ENCODE measurements at places on chromosomes 1 and 21.

DNA sequence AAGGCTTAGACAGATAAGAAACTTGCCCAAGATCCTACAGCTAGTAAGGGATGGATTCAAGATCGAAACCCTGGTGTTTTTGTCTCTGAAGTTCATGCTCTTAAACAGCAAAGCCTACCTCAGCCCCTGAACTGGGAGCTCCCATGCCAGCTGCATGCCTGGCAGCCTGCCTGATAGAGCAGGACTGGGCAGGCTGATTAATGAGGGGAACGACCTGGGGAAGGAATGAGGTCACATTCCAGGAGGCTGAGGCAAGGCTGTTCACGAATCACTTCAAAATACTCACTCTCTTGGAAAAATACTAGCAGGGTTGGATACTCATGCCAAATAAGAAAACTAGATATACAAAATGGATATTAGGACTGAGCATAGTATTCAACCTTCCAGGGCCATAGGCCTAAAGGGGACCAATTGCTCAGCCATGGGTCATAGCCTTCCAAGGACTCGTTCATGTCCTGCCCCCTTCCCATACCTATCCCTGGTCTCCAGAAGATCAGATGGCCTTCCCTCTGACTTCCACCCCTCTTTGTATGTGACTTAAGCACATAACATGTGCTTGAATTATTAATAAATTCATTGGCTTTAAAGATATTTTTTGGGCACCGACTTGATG is 15.6 kb upstream of the TACSTD2 start:
- peak; percentile 89 for DNase-seq

GRCh38 chr1:60133000-60133673 is 59.6 kb upstream of the C1orf87 start:
- peak; percentile 97 for DNase-seq

- peak; percentile 93 for DNase-seq
Measured at GRCh38 chr1:232477728-232478127, 152.2 kb downstream of the SIPA1L2 start.

- DNase-seq = no peak
Measured at GRCh38 chr1:106406114-106406513, 650.4 kb upstream of the PRMT6 start.

- DNase-seq = no peak
Measured at GRCh38 chr1:40079774-40080400, 17.2 kb downstream of the PPT1 start.

DNA sequence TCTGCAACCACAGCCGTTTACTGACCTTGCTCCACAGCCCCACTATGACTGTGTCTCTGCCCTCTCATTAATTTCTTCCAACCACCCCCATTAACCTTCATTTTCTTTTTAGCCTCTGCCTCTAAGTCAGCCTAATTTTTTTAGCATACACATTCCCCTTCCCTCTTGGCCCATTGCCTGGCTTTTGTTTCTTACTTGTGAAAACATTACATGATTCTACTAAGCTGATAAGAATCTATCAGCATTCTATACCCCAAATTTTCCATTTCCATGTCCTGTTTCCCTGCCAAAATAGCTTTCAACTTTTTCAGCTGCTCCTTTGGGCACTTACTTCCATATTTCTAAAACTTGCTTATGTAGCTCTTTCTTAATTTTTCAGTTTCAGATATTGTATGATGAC is 79.8 kb downstream of the PCP4 start:
- no peak for DNase-seq

DNA sequence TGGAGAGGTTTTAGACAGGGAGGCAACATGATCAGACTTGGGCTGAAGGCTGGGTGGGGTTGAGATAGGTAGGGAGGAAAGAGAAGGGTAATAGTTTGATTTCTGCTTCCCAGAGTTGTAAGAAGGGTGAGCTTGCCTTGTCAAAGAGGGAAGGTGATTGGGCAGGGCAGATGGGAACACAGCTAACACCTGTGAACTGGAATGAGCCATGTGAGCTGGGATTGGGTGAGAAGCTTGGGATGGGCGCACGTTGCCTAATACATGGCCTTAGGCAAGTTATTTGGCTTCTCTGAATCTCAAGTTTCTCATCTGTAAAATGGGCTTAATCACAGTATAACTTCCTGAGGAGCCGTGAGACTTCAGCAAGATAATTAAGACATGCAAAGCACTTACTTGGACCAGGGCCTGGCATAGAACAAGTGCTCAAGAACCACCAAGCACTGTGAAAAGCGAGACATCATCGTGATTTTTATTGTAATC is 33.8 kb upstream of the ID3 start:
- no peak for DNase-seq

DNA sequence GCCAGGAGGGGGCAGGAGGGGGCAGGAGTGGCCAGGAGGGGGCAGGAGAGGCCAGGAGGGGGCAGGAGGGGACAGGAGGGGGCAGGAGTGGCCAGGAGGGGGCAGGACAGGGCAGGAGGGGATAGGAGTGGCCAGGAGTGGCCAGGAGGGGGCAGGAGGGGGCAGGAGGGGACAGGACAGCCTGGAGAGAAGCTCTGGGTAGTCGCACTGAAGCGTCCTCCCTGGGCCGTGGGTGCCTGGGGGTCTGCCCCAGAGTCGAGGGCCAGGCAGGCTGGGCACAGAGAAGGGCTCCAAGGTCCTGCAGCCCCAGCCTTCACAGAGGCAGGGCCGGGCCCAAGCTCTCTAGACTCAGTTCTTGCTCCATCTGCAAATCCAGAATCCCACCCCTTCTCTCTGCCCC is 22.9 kb downstream of the MEGF6 start:
- no peak for DNase-seq

GRCh38 chr1:216587715-216588114 is 135.5 kb downstream of the ESRRG start:
- no peak for DNase-seq

DNA sequence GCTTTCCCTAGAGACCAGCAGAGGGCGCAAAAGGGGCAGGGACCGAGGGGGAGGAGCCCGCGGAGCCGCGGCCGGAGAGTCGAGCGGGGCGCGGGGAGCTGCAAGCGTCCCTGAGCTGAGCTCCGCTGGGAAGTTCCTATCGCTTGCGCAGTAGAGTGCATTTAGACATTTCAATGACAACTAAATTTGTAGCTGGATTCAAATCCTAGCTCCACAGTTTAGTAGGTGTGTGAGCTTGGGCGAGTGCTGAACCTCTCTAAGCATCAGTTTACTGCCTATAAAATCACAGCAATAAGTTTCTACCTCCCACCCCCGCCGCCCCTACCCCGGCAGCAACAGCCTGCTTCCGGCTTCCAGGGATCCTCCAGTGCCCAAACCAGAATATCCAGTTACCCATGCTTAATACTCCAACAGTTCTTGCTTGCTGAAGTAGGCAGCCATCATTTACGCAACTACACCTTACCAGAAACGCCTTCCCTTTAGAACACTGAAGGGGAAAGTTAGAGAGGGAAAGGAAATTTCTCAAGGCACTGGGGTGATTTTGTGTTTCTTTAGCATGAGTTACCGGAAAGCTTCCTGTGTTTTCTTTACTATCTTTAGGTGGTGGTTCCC is 9.1 kb downstream of the TLR5 start:
- DNase-seq = peak; percentile 77

GRCh38 chr1:41240781-41241353 is 1.2 kb downstream of the SCMH1 start:
- DNase-seq = peak; percentile 18

DNA sequence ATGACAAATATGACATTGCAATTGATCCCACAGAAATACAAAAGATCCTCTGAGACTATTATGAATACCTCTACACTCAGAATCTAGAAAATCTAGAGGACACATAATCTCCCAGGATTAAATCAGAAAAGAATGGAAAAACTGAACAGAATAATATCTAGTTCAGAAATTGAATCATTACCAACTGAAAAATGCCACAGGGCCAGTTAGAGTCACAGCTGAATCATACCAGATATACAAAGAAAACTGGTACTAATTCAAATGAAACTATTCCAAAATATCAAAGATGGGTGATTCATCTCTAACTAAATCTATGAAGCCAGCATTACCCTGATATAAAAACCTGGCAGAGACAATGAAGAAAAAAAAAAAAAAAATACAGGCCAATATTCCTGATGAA is 149.3 kb downstream of the BRINP3 start:
- no peak for DNase-seq

- DNase-seq = no peak
Measured at GRCh38 chr1:222554177-222554576, 6.3 kb upstream of the HHIPL2 start.

DNA sequence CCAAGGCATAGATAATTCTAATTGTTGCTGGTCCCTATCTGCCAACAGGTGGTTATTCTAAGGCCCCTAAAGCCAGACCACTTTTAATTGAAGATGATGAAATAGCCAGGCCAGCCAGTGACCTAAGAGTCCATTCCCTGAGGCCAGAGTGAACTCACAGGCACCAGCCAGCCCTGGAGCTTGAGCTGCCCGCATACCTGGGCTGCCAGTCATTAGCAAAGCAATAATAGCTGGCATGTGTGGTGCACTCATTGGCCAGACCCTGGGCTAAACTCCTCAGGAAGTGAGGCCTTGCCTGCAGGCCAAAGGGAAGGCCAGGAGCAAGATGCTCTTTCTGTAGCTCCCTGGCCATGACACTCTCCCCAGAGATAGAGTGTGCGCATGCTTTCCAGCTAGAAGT is 180.4 kb upstream of the KLHDC7A start:
- DNase-seq = no peak

GRCh38 chr1:170939476-170939875 is 4.1 kb downstream of the MROH9 start:
- DNase-seq = no peak

DNA sequence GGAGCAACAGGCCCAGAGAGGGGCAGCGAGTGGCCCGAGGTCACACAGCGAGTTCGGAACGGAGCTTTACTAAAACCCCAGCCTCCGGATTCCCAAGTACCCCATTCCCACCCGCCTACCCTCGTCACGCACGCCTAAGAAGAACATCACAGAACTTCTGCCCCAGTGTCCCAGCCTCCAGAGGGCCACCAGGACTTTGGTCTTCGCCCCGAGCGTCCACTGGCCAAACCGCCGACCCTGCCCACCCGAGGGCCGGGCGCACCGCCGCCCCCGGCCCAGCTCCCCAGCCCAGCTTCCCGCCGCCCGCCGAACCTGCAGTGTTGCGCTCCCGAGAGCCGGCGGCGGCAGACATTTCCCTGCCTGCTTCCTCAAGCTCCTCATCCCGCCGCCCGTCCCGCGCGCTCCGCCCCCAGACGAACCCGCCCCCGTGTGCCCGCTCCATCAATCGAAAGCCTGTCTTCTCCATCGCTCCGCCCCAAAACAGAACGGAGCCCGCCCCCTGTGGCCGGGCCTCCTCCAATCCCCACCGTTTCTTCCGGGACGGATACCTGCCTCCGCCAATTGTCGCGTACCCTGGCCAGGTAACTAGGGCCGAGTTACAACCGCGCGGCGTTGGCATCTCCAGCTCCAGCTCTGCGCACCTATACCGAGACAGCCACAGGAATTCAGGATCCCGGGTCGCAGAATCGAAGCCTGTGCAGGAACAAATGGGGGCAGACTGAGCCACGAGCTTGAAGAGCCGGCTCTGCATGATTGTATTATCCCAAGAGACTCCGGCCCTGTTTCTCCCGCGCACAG is 15.3 kb downstream of the INPP5B start:
- DNase-seq = peak; percentile 91

DNA sequence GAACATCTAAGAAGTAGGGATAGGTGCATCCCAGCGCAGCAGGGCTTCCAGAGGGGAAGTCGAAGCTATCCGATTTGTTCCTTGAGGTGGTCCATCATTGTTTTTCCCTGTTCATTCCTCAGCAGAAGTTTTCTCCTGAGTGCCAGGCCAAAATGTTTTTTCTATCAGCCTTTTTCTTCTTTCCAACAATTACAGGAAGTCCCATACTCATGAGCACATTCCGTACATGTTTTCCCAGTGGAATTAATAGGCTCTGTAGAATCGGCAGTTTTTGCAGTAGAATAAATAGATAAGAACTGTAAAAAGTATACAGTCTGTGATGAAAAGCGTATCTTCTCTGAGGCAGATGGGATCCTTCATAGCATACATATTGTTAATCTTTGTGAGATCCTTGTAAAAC is 24.8 kb downstream of the CD101 start:
- DNase-seq = peak; percentile 17

GRCh38 chr1:151992303-151993083 is 1.2 kb downstream of the S100A10 start:
- peak; percentile 84 for DNase-seq

GRCh38 chr21:36508948-36509347 is 29.0 kb upstream of the CLDN14 start:
- DNase-seq = no peak

- DNase-seq = no peak
Measured at GRCh38 chr1:86271046-86271445, 114.5 kb upstream of the COL24A1 start.

DNA sequence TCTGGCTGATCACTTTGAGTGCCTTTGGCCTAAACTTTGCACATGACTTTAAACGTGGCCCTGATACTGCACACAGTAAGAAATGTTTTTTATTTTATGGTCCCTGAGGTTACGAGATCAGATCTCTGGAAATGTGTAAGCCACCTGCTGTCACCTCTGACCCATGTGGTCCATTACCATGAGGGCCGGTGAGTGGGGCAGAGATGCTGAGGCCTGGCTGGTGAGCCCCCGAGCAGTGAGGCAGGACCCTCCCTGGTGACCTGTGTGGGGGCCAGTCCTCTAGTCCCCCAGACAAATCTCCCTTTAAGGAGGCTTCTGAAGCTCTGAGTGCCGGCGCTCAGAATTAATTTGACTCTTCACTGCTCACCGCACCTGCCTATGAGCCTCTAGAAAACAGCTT is 12.4 kb downstream of the TFF3 start:
- no peak for DNase-seq

DNA sequence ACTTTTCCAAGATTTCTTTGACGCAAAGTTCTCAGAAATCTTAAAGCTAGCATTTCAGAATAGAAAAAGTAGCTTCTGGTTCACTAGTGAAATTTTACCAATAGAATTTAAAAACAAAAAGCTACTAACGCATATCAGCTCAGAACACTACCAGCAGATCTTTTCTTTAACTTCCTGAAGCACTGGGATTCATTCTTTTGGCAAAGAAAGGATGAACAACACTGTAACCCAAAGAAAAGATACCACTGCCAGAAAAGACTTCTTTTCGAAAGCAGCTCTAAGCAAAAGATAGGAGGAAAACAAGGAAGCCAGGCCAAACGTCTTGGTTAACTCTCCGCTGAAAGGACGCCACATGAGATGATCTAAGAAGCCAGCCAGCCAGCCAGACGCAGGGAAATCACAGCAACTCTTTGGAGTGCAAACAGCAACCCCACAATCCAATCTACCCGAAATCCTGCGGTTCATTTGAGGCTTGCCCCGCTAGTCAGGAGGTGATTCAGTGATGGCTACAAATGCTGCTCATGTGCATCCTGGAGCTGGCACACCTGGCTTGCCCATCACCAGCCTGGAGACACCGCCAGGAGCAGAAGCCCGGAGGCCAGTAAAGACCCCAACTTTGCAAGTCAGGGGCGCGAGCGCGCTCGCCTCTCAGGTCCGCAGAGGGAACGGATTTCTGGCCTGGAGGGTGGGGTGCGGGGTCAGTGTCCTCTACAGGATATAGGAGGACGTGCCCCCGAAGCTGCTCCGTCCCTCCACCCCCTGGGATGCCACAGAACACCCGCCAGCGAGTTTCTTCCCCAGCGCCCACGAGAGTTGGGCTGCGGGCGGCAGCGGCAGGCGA is 812 bp downstream of the NBPF1 start:
- peak; percentile 77 for DNase-seq

- peak; percentile 25 for DNase-seq
Measured at GRCh38 chr1:156499194-156499841, 1.3 kb downstream of the MEF2D start.
